ENCODE measurements at places on chromosomes 7 and 10.

DNA sequence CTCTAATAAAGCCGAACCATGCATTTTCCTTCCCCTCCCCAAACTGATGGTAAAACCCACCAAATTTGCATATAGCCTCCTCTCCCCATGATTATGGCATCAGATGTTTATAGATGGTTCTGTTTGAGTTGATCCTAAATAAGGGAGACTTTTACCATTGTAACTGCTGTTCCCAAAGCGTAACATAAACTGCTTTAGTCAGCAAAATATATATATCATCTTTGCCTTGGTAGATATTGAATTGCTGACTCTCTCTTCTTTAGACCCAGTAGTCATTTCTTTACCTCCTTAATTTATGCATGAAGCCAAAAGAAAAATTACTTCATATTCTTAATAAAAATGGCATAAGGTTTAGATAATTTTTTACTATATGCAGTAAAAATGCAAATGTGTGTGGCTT, 86.2 kb upstream of the LRGUK start:
- no peak for DNase-seq

- DNase-seq: no peak
These were observed 78.1 kb upstream of the MTPN start for GRCh38 chr7:136055266-136055665.

GRCh38 chr10:3467052-3467951, 294.7 kb upstream of the PITRM1 start:
- DNase-seq: peak; percentile 82

DNA sequence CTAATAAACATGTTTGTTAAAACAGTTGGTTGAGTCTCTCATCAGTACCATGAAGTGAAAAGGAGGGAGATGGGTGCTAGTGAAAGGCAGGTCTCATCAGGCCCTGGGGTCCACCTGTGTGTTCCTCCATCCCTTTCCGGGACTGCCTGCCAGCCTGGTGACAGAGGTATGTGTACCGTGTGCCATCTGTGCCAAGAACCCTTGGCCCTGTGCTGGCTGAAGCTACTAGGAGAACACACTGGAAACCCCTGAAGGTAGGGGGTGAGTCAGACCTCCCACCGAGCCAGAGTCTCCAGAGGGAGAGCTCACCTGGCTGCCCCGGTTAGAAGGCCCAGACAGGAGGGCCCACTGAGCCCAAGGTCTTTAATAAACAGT, 2.3 kb downstream of the DDIT4 start:
- DNase-seq: no peak

DNA sequence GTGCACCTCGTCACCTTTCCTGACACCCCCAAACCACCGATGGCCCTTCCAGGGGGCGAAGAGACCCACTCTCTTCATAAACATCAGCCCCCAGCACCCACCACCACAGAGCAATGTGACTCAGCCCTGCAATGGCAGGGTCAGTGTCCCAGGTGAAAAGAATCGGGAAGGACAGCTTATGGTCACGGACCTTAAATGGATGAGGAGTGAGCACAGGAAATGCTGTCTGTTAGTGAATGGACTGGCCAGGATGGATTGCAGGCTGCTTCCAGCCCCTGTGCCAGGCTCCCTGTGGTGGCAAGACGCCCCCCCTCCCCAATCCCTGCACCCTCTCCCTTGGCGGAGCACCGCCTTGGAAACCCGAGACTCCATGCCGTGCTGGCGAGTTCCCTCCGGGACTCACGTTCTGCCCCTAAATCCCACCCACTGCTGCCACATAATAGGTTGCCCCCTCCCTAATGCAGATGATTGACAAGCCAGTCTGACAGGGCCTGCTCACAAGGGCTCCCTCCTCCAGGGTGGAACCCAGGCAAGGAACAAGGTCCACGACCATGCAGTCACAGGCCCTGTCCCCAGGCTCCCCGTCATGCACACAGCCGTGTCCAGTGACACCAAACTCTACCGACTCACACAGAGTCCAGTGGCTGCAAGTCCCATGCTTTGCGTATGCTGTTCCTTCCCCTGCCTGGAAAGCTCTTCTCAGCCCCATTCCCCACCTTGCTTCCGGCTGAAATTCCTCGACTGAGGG, 7.3 kb downstream of the ASB13 start:
- no peak for DNase-seq

DNA sequence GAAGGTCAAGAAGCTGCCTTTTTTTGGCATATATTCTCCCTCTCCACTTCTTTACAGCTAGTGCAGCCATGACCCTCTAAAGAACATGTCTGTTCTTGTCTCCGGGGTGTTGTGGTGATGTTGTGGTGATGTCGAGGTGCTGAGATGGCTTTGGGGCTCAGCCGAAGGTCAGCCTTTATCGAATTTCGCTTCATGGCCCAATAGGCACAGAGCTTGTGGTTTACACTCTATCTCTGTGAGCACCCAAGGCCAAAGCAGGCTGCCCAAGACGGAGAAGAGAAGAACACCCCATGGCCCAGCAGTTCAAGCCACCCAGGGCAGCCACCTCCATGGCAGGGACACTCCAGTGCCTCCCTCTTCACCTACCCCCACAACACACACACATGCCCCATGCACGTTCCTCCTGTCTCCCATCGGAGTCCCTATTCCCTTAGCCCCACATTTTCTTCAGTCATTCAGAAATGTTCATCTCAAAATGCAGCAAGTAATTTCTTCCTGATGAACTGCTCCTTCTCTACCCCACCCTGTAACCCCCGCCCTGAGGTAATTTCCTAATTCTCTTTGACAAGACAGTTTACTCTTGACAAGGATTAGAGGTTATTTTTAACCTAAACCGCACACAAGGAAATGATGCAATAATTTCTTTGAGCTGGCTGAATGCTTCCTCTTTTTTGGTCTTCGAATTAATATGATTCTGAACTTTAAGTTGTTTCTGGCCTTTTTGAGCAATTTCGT, 18.6 kb upstream of the ADRB1 start:
- DNase-seq: no peak

- no peak for DNase-seq
These were observed 17.8 kb upstream of the SLC18A2 start for GRCh38 chr10:117222976-117223692.

DNA sequence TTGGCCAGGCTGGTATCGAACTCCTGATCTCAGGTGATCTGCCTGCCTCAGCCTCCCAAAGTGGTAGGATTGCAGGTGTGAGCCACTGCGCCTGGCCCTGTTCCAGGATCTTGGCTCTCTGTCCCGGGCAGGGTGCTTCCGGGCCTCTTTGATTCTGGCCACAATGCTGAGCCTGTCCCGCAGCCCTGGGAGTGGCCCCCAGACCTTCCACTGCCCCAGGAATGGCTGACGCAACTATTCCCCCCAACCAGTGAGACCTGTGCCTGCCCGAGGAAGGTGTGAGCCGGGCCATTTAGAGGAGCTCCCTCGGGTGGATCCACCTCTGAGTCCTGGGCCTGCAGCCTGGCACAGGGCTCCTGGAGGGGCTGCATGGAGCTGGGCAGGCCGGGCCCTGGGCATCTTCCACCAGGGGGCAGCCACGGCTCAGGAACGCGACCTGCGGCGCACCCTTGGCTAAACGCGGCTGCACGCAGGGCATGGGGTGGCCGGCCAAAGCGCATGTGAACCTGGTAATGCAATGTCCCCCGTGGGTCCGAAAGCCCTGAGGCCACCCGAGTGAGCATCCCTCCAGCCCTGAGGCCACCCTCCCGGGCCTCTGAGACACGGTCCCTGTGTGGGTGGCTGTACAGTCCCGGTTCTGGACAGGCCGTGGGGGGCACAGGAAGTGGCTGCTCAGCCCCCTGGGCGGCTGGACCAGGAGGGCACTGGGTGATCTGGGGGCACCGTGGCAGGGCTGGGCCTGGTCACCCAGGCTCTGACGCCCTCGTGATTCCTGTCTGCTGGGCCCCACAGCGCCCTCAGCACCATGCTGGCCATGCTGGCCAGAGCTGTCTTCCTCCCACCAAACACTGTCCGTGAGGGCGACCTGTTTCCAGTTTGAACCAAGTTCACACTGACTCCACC, 24.8 kb downstream of the GRIFIN start:
- DNase-seq: peak; percentile 81

DNA sequence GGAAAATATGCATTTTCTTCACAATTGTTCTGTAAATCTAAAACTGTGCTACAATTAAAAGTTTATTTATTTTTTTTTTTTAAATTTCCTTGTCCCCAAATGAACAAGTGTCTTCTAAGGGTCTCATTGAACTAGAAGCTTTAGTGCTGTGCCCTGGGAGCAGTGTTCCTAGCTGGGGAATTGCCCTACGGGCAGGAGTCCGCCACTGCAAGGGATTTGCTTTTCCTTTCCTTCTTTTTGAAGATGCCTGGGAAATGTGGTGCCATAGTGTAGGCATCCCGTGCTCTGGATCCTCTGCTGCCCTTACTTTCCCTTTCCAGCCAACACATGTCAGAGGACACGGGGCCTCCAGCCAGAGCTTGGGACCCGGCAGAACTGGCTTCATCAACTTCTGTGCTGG, 177.1 kb upstream of the CTBP2 start:
- DNase-seq: no peak

GRCh38 chr10:82394122-82394521, 519.1 kb downstream of the NRG3 start:
- no peak for DNase-seq

DNA sequence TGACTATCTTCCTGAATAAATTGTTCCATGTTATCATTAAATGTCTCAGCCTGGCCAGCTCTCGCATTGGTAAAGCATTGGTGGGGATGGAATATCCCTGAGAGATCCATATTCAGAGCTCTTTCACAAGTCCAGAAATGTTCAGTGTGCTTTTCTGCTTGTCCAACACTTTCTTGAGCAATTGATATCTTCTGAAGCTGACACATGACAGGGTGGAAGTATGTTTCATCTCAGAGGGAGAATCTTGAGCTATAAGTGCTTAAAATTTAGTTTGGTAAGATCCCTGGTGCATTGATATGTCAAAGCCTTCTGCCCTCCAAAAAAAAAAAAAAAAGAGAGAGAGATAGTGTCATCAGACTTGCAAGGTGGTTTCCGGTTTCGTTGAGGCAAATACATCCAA, 7.4 kb downstream of the IFIT3 start:
- no peak for DNase-seq

DNA sequence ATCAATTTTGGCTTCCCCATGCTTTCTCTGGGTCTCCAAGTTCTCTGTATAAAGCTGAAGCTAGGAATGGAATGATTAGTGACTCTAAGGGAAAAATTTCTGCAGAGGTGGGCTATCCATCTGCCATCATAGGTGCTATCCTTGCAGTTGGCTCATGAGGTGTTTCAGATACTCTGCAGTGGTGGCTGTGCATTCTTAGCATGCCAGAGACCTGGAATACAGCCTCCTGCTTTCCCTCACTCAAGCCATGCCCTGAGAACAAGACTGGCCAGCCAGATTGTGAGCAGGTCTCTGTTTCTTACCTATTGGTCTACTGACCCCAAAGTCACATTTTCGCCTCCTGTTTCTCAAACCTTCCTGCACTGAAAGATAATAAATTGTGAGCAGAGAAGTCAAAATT, 719.6 kb downstream of the CCSER2 start:
- DNase-seq: no peak

DNA sequence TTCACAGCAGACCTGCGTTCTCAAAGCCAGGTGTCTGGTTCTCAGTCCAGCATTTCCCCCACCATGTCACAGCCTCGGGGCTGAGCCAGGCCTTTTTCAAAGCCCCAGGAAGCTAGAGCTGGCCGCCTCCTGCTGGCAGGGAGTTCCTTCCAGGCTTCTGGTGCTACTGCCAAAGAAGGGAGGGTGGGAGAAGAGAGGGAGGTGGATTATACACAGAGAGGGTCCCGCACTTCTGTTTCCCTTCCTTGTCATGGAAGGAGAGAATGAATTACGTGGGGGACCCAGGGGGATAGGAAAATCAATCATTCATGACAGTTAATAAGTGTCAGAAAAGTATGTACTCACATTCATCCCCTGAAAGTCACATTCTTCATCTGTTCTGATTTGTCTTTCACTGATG, 600 bp upstream of the LGI1 start:
- DNase-seq: no peak

- no peak for DNase-seq
These were observed 42.2 kb downstream of the LRRC18 start for GRCh38 chr10:48897441-48897790.

GRCh38 chr7:17227766-17228490, 70.5 kb upstream of the AHR start:
- no peak for DNase-seq

- DNase-seq: no peak
These were observed 2.1 kb upstream of the TMEM72 start for GRCh38 chr10:44908936-44909630.

- DNase-seq: no peak
These were observed 564.6 kb downstream of the KCNMA1 start for GRCh38 chr10:77072836-77073662.

- no peak for DNase-seq
These were observed 91.4 kb upstream of the KLF6 start for GRCh38 chr10:3876350-3876962.

- no peak for DNase-seq
These were observed 34.4 kb downstream of the ADD3 start for GRCh38 chr10:110042181-110042580.

- peak; percentile 42 for DNase-seq
These were observed 42.3 kb upstream of the FOXI2 start for GRCh38 chr10:127694580-127695193.

- peak; percentile 30 for DNase-seq
These were observed 50.9 kb downstream of the GALNT11 start for GRCh38 chr7:152076324-152076821.

GRCh38 chr10:97587183-97587582, 2.3 kb upstream of the C10orf62 start:
- no peak for DNase-seq

GRCh38 chr7:131898418-131898817, 342.0 kb upstream of the PODXL start:
- DNase-seq: no peak

GRCh38 chr7:150876817-150877526, 24.7 kb downstream of the AOC1 start:
- DNase-seq: peak; percentile 78

DNA sequence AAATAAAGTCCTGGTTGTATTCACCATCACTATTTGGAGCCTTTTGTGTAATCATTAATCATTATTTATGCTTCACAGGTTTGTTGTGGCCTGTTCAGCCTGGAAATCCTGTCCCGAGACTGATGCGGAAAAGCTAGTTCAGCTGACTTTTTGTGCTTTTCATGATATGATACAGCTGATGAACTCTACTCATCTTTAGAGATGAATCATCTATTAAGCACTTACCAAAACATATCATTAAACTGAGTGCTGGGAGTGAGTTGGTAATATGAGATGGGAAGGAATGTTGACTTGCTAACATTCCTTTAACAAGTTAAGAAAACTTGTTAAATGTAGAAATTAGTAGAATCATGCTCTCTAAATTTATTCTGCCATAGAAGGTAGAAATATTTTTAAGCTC, 53.0 kb downstream of the CROT start:
- no peak for DNase-seq

- no peak for DNase-seq
These were observed 17.7 kb downstream of the PAXIP1 start for GRCh38 chr7:154985230-154985629.

DNA sequence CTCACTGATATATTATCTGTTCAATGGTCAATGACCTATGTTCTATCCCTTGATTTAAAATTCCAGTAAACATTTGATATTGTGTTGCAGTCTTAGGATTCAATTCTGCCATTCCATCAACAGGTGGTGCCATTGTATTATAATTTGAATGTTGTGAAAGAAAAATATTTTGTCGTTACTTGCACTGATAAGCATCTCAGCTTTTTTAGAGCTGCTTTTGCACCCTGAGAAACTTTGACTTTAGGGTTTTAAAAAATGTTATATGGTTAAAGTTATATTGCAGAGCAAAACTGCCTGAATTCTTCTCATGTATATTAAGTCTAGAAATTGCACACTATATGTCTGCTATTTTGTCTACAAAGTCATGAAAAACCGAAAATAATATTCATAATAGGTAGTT, 18.8 kb upstream of the MINDY3 start:
- DNase-seq: peak; percentile 66

Measured in RKO (cell line).